ENCODE measurements at places on chromosomes 2 and 18.

DNA sequence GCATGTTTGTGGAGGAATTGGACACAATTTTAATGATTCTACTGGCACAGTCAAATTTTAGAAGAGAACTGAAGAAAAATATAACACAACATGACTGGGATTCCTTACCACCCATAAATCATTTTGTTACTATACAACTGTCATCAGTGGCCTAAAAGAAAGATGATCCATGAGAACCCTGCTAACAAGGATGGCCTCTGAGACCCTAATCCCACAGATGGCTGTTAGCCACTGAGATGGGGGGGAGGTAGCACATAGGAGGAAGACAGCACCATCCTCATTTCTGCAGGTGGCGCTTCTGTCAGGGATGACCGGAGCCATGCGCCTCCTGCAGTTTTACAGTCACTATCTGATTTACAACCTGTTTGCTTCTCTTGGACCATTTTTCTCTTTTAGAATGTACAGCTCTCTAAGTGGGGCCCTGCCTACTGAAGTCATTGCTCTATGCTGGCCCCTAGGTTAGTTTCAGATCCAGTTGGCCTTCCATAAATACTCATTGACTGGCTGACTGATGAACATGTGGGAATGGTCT is 279.8 kb downstream of the NAPG start:
- DNase-seq, result no peak

- DNase-seq, result no peak
Observed at GRCh38 chr2:96772903-96773671, 12.4 kb downstream of the CNNM4 start.

DNA sequence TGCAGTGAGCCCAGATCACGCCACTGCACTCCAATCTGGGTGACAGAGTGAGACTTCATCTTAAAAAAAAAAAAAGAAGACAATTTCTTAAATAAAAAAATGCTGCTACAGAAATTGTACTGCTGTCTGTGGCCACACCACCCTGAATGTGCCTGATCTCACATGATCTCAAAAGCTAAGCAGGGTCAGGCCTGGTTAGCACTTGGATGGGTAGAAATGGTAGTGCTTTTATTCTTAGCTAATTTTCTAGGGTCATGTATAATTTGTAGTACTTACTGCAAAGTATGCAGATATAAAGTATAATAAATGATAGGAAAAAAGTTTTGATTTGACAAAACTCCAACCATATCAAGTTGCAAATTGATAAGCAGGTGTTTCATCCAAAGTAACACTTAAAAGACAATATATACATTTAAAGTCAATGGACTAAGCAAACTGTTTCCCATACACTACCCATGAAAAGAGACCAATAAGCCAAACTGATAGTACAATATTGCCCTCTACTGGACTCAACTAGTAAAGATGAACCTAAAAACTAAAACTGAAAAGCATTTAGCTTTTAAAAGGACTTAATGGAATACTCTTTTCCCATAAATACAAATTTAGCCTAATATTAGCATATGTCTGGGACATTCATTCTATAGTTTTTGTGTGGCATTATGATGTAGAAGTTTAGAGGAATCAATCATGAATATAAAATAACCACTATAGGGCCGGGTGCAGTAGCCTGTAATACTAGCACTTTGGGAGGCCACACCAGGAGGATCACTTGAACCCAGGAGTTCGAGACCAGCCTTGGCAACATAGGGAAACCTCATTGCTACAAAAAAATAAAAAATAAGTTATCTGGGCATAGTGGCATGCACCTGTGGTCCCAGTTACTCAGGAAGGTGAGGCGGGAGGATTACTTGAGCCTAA is 18.6 kb upstream of the PEX13 start:
- no peak for DNase-seq

- no peak for DNase-seq
Observed at GRCh38 chr2:41119489-41119888, 667.6 kb upstream of the SLC8A1 start.

DNA sequence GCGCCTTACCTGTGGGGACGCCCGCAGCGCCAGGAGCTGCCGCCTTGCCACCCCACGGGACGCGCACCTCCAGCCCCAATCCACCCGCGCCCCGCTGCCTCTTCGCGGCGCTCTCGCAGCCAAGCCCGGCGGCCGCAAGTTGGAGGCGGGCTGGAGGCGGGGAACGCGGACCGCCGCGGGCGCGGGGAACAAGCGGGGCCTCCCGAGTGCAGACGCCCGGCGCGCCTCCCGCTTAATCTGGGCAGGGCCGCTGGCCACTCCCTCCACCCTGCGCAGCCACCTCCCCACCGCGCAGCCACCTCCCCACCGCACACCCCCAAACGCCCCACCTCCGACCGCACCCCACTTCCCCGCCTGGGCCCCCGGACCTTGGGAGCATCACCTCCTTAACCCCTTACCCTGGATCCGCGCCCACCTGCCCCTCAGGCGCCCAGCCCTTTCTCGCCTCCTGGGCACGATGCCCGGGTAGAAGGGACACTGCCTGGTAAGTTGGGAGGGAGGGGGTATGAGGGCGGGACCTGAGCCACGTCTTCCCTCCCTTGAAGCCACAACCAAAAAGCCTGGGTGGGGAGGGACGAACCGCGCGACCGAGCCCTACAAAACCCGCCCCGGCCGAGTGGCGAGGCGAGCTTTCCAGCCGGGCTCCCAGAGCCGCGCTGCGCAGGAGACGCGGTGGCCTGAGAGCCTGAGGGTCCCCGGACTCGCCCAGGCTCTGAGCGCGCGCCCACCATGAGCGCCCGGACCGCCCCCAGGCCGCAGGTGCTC is at the start of the genes COL4A3 and COL4A4:
Gene COL4A3, plus strand, starts transcription at position 627 of the 765 bp plus-strand sequence. Its CDS starts 103 bp downstream, at position 730.
Gene COL4A4, minus strand, starts transcription at position 208 of the 765 bp plus-strand sequence. CDS start 16,722 bp downstream, outside the sequence.
- DNase-seq, result no peak

DNA sequence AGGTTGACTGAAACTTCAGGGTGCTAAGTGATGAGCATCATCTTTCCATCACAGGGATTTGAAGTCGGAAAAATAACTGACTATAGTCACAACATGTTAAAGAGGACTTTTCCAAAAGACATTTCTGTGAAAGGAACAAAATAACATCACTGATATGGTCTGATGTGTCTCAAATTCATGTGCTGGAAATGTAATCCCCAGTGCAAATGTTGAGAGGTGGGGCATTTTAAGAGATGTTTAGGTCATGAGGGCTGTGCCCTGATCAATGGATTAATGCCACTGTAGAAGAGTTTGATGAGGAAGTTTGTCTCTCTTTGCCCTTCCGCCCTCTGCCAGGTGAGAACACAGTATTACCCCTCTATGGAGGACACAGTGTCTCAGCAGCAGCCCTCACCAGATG is 95.9 kb downstream of the INO80D start:
- no peak for DNase-seq

DNA sequence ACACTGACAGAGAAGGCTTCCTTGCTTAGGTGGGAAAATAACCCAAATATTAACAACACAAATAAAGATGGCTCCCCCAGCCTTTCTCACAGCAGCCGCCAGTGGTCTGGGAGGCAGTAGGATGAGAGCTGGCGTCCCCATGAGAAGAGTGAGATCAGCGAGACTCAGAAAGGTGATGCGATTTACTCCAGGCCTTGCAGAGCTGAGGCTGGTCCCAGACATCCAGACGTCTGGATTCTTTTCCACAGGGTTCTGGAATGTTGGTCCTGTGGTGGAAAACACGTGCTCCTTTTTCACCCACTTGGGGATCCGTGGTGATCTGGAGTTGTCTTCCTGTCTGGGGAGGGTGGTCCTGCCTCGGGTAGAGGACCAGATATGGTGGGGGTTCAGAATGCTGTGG is 190.6 kb downstream of the CTIF start:
- no peak for DNase-seq

GRCh38 chr18:37846996-37847395 is 281.4 kb upstream of the CELF4 start:
- DNase-seq, result no peak

- DNase-seq, result no peak
Observed at GRCh38 chr2:75480971-75481836, 79.5 kb downstream of the EVA1A start.
